Stimulated activated CD4-positive, alpha-beta T cell treated with anti-CD3 and anti-CD28 coated beads, Interleukin-1b, Interleukin-23, amount 100 ng/mL, for 1 hour (primary cell): ENCODE measurements at places on chromosomes 7 and 10.

GRCh38 chr10:132241086-132241485 is 54.3 kb downstream of the DPYSL4 start:
- DNase-seq, result no peak

DNA sequence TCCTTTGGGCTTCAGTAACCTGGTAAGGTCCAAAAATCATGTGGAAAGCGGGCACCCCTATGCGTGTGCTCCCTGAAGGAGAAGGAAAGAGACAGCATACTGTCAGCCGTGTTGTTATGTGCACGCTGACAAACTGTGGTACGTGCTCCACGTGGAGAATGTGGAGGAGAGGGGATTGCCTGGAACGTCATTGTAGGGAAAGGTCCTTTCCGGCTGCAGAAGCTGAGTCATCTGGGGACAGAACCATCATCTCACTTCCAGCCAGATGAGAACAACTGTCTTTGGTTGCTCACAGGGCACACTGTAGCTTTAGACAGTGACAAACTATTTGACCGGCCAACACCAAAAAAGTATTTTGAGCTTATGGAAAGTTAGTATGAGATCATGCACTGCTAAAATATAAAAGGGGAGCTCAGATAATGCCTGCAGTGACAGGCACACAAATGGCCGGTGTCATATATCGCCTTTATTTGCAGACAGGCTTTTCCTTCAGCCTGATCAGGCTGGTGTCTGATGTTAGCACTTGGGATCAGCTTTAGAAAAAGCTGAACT is 38.8 kb upstream of the GRB10 start:
- DNase-seq, result no peak

DNA sequence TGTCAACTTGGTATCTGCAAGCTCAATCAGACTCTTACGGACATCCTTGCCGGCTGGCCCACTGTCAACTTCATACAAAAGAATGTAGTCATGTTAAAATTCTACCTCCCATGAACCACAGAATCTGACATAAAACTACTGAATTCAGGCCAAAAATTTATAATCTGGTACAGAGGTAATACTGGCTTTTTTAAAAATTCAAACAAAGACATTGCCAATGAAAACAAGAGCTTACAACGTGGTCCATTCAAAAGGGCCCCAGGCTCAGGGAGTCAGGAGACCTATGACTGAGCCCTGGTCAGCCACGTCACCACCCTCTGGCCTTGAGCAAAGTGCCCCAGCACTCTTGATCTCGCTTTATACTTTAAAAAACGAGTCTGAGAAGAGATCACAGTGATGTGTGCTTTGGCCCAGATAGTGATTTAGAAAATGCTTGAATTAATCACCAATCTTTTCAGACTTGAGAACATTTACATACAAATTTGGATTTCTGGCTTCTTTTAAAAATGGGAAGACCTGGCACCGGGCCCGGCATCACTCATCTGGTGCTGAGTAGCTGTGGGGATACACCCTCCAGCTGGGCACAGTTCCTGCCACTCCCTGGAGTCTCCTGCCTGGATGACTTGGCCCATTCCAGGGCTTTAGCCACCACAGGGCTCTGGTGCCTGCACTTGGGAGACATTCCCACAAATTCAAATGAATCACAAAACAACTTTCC is 94.1 kb downstream of the PIP4K2A start:
- DNase-seq, result no peak

GRCh38 chr10:11885437-11886137 is 62.4 kb downstream of the PROSER2 start:
- DNase-seq, result no peak

DNA sequence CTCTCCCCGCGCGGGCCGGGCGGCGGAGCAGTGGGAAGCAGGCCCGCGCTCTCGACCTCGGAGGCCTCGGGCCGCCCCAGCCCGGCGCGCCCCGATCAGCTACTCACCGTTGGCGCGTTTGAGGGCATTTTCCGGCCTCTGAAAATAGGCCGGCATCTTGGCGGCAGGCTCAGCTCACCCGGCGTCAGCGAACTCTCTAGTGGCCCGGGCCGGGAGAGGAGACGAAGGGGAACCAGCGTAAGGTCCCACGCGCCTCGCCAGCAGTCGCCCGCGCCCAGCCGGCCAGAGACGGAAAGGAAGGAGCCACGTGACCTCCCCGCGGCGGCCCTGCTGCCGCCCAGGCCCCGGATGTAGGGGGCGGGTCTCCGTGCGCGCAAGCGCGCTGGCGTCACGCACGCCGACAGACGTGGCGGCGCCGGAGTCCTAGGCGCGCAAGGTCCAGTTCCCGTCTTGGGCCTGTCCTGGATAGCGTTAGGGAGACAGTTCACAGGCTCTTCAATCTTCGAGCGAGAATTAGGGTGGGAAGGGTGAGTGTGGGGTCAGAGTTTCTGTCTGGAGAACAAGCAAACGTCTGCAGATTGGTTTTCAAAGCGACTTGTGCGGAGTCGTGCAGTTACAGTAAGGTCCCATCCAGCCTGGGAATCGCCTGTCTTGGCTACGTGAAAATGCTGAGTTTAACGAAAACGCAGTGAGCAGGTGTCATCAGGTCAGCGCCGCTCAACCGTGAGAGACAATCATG is at the start of gene EIF3A:
Gene EIF3A, minus strand, starts transcription at position 297 of the 739 bp plus-strand sequence. Its CDS starts 141 bp downstream, at position 156.
- peak; percentile 77 for DNase-seq

DNA sequence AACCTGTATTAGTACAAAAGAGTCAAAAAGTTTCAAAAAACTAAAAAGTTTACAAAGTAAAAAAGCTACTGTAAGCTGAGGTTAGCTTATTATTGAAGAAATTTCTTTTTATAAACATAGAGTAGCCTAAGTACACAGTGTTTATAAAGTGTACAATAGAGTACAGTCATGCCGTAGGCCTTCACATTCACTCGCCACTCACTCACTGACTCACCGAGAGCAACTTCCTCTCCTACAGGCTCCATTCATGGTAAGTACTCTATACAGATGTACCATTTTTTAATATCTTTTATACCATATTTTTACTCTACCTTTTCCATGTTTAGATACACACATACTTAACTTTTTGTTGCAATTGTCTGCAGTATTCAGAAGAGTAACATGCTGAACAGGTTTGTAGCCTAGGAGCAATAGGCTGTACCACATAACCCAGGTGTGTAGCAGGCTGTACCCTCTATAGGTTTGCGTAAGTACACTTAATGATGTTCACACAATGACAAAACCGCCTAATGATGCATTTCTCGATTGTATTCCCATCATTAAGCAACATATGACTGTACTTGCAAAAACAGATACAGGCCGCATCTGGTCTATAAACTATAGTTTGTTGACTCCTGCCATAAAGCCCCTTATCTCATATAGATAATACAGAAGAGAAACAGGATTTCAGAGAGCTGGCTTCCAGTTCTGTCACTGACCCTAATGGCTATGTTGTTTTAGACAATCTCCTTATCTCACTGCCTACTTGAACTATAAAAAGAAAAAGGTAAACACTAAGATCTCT is 438.8 kb downstream of the HTR7 start:
- DNase-seq, result no peak
